ENCODE measurements at places on chromosomes 4 and X. TPM values are rescaled to one million over a fixed set of nuclear protein-coding genes. Genes with fewer than 3 reads are reported as not detected.

The MAGEA2B gene
- total RNA-seq = not detected

DNA sequence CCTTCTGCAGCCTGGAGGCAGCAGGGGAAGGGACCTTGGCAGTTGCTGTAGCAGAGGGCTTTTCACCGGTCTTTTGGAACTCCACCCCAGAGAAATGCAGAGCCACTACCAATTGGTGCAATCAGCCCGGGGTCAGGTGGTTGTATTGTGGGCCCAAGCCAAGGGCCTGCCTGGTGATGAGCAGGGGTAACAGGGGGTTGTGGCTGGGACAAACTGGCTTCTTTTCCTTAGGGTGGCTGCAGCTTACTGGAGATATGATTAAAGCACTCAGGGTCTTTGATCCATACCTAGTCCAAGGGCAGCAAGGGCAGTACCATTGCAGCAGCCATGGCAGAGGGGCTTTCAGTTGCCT is 28.1 kb downstream of the ENPEP start:
- DNase-seq = no peak
- H3K4me3 ChIP-seq = no peak overlapping the region
- H3K36me3 ChIP-seq = peaks cover 12% of the 10 kb centered on the region
- no peak overlapping the region for H3K27ac ChIP-seq
- H3K4me1 ChIP-seq = peaks cover 6% of the 10 kb centered on the region
- H3K27me3 ChIP-seq = no peaks in the 10 kb centered on the region

DNA sequence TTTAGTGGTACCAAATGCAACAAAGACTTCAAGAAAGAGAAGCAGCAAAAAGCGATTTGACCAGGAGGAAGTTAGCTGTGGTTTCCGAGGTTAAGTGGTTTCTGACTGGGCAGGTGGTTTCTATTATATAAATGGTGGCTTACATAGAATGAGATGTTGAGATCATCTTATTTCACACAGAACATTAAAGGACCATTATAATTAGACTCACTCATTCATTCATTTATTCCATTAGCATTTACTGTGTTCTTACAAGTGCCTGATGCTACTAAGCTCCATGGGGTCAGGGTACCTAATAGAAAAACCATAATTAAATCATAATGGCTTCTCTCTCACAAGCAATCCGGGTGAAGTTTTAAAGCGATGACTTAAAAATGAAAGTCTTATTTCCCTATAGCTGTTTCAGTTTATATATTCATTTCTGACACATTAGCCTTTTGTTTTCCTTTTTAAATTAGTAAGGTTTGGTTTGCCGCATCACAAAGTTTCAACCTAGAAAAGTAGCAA is 10.6 kb downstream of the TSPAN6 start:
- peaks cover 13% of the 10 kb centered on the region for H3K36me3 ChIP-seq
- no peak for DNase-seq
- H3K4me3 ChIP-seq = no peak overlapping the region

The KIF4A gene
- total RNA-seq = 58.5 TPM

- DNase-seq = no peak
- no peaks in the 10 kb centered on the region for H3K36me3 ChIP-seq
- no peak overlapping the region for H3K27ac ChIP-seq
- no peaks in the 10 kb centered on the region for H3K27me3 ChIP-seq
Observed at GRCh38 chrX:111503485-111503993, 7.9 kb upstream of the SERTM2 start.

DNA sequence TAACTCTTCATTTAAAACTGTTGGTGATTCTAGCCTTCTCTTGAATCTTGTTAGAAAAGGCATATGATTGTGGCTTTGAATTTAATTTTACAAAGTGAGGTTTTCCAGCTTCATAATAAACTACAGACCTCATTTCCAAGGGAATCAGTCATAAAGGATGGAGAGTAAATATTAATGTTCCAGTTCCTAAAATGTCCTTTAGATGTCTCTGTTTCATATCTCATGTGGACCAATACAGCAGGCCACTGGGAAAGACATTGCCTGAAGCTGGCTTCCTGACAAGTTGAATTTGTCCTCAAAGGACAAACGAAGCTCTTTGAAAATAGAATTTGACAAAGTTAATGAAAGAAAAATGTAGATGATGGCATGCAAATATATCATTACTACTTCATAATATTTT is 125.4 kb downstream of the ZNF330 start:
- H3K36me3 ChIP-seq = no peaks in the 10 kb centered on the region
- peaks cover 3% of the 10 kb centered on the region for H3K4me1 ChIP-seq
- no peak for DNase-seq
- no peak overlapping the region for H3K4me3 ChIP-seq

DNA sequence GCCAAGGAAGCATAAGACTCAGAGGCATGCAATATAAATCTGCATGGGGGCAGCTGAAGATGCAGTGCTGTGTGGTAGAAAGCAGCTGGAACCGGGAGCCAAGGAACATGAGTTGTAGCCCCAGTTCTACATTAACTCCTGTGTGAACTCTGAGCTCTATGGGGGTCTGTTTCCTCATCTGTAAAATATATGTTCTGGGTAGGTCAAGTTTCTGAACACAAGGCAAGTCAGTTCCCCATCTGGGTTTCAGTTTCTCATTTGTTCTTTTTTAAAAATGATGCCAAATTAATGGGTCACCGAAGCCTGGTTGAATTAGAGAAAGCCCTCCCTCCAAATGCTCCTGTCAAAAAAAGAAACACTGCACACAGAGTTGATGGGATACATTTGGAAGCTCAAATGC is 24.0 kb downstream of the UNC5C start:
- H3K27me3 ChIP-seq = no peaks in the 10 kb centered on the region
- H3K36me3 ChIP-seq = peaks cover 2% of the 10 kb centered on the region
- peaks cover 3% of the 10 kb centered on the region for H3K4me1 ChIP-seq
- no peak overlapping the region for H3K27ac ChIP-seq

The TLR7 gene
- total RNA-seq = not detected

DNA sequence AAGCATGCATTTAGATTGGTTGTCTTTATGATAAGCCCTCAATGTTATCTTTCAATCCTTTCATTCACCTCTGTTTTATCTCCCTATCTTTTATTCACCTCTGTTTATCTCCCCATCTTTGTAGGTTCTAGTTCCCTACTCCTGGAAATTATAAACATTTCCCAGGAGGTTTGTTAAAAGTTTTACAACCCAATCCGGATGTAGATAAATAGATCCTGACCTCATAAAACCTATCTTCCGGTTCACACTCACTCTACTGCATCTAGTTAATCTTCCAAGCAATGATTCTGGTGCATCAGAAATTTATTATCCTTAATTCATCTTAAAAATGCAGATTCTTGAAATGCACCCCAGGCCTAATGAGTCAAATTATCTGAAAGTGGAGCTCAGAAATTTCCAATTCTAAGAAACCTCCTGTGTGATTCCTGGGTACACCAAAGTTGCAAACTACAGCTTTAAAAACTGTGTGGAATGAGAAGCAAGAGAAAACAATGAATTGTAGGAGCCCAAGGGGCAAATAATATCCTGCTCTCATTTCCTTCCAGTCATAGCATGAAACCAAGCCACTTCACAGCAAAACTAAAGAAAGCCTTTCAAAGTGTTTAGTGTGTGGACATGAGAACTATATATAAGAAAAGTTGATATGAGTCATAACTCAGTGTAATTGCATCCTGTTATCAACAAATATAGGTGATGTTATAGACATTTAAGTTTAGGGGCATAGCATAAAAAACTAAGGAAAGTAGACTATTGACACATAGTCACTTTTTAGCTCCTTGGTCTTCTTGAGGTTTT is 51.1 kb upstream of the UGT8 start:
- no peaks in the 10 kb centered on the region for H3K27me3 ChIP-seq
- H3K36me3 ChIP-seq = peaks cover 4% of the 10 kb centered on the region
- no peaks in the 10 kb centered on the region for H3K4me1 ChIP-seq
- H3K27ac ChIP-seq = no peak overlapping the region

The HSD17B13 gene
- total RNA-seq = not detected

The CNOT6L gene
- total RNA-seq = 30.2 TPM

The MTMR1 gene
- total RNA-seq = 17.8 TPM

The LIMCH1 gene
- 15.1 TPM for total RNA-seq

DNA sequence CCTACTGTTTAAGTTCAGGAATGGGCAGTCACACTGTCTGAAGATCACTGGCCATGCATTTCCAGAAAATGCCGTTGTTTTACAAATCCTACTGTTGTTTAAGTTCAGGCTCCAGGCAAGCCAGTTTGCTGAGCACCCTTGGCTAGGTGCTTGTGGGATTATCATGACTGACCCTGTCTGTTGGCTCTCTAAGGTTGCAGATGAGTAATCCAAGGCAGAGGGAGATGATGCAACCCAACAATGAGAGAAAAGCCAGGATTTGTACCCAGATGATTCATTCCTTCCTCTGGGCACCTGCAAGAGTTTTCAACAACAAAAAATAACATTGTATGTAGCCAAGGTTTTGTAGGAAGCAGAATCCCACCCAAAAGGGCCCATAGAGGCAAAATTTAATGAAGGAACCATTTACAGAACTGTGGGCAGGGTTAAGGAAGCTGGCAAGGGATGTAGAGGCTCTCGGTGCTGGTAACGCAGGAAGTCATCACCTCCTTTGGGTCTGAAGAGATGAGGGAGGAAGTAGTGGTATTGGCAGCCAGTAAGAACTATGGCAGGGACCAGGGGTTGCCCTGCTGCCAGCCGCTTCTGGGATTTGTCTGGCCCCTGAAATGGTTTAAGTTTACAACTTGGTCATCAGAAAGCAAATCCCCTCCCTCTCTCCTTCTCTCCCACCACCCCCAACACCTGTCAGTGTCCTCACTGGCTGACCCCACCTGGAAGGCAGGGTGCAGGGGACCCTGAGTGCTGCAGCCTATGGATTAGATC is 54.8 kb downstream of the MSX1 start:
- no peaks in the 10 kb centered on the region for H3K36me3 ChIP-seq
- peaks cover 39% of the 10 kb centered on the region for H3K27me3 ChIP-seq
- H3K4me1 ChIP-seq = no peaks in the 10 kb centered on the region
- H3K4me3 ChIP-seq = no peak overlapping the region
- no peak overlapping the region for H3K27ac ChIP-seq

DNA sequence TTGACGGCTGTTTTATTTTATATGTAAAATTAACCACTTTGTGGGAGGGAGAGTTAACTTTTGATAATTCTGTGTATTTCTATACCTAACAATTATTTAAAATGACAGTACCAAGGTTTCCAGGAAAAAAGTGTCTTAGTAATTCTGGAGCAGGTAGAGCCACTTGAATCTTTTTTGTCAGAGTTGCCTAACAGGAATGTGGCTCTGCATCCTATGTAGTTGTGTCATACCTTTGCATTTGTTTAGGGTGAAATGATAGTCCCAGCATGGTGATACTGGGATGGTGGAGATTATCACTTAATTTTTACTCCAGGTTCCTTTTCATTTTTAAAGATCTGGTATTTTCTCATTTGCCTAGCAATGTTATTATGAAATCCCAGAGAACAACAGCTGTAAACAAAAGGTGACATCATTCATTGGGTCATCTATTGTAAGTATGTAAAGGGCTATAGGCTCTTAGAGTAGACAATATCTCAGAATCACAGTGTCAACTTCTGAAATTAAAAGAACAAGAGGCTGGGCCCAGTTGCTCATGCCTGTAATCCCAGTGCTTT is 9.6 kb downstream of the SGMS2 start:
- H3K4me3 ChIP-seq = no peak overlapping the region
- no peaks in the 10 kb centered on the region for H3K4me1 ChIP-seq
- no peaks in the 10 kb centered on the region for H3K27me3 ChIP-seq

DNA sequence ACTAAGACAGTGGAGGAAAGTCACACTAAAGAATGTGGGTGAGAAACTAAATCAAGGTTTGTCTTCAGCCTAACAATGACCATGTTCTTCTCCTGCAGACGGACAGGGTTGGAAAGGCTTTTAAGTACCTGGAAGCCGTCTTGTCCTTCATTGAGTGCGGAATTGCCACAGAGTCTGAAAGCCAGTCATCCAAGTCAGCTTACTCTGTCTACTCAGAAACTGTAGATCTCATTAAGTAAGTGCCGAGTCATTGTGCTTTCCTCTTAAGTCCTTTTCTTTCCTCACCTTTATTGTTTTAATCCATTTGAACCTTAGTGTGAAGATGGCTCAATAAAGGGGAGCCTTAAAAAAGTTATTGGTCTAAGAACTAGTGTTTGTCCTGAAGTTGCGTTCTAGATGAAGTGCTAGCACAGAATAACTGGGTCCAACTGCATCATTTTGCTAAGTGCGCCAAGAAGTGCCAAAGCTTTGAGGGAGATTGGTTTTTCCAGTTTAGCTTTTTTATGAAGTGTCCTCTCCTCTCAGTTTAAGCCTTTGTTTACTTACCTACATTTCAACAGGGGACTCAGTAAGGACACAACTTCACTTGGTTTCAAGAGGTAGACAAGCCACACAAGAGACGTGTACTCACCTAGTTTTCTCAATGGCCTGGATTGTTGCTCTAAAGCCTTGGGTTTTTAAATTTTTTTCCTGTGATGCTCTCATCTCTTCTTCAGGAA is 89.3 kb downstream of the KLHL8 start:
- H3K36me3 ChIP-seq = peaks cover 36% of the 10 kb centered on the region
- H3K4me3 ChIP-seq = no peak overlapping the region
- DNase-seq = no peak
- H3K4me1 ChIP-seq = no peaks in the 10 kb centered on the region
- H3K27ac ChIP-seq = peak overlapping the region; percentile 8

- no peaks in the 10 kb centered on the region for H3K36me3 ChIP-seq
- H3K4me1 ChIP-seq = no peaks in the 10 kb centered on the region
- no peak for DNase-seq
- H3K27ac ChIP-seq = no peak overlapping the region
- H3K27me3 ChIP-seq = peaks cover 90% of the 10 kb centered on the region
- no peak overlapping the region for H3K4me3 ChIP-seq
Observed at GRCh38 chr4:6480534-6481088, 8.2 kb upstream of the PPP2R2C start.

The NLRP2B gene
- total RNA-seq = not detected

The IL13RA2 gene
- total RNA-seq = 0.57 TPM

GRCh38 chr4:110924761-110925160 is 301.9 kb upstream of the PITX2 start:
- H3K27ac ChIP-seq = no peak overlapping the region
- H3K4me3 ChIP-seq = no peak overlapping the region

DNA sequence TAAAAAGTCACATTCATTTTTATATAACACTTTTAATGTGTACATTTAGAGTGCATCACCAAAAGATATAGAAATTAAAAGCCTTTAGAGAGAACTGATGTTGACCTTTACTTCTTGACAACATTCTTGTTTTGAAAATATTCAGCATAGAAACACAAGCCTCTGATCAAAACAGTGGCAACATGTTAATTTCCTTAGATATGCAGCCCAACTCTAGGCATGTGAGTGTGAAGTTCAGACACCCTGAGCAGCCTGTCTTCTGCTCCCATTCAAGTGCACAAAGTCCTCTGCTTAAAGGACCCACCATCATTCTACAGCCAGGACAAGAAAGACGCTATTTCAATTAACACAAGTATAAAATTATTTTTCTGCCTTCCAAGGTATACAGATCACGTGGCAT is 60.0 kb downstream of the PPP3CA start:
- H3K4me1 ChIP-seq = no peaks in the 10 kb centered on the region
- H3K27me3 ChIP-seq = no peaks in the 10 kb centered on the region
- H3K27ac ChIP-seq = no peak overlapping the region
- DNase-seq = no peak
- no peak overlapping the region for H3K4me3 ChIP-seq

GRCh38 chr4:178881937-178882336 is 1439.7 kb upstream of the AGA start:
- H3K4me1 ChIP-seq = no peaks in the 10 kb centered on the region
- H3K36me3 ChIP-seq = peaks cover 3% of the 10 kb centered on the region
- no peak for DNase-seq
- H3K27me3 ChIP-seq = no peaks in the 10 kb centered on the region
- no peak overlapping the region for H3K27ac ChIP-seq

GRCh38 chrX:68570598-68570997 is 71.7 kb downstream of the YIPF6 start:
- DNase-seq = no peak
- peaks cover 5% of the 10 kb centered on the region for H3K36me3 ChIP-seq
- no peak overlapping the region for H3K4me3 ChIP-seq
- H3K27me3 ChIP-seq = no peaks in the 10 kb centered on the region
- no peak overlapping the region for H3K27ac ChIP-seq

Measured in neural crest cell (in vitro differentiated cells).